ENCODE measurements at places on chromosomes 2 and 18.

GRCh38 chr2:240556553-240557100 lies 1.2 kb downstream of the ANKMY1 start:
- peak; percentile 75 for DNase-seq

DNA sequence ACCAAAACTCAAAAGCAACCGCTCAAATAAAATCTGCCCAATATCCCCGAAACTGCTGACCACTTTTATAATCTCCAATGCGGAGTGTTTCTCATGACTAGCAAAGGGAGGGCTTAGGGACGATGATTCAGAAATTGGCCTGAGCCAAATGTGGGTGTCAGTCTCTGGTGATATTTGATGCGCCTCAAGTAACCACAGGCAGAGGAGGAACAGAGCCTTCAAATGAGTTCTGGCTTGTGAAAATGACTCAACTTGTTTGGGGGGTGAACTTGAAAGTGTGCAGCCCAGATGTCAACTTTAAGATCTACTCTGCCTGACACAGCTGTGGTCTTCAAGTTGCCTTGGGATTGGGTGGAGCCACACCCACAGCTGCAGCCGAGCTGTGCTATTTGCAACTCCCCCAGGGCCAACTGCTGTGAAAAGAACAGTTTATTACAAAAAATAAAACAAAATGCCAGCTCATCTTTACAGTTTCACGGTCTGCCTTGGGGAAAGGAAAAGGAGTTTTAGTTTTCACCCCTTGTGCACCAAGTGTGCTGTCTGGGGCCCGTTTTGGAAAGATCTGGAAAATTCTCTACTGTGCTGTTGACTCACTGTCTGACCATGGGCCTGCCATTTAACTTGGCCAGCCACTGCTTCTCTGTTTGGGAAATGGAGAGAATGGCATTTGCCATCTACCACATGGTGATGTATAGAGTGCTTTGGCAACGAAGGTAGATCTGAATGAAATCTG lies 222.1 kb downstream of the MTX2 start:
- DNase-seq: peak; percentile 90

GRCh38 chr2:232621186-232621585 lies 12.2 kb upstream of the EFHD1 start:
- no peak for DNase-seq

DNA sequence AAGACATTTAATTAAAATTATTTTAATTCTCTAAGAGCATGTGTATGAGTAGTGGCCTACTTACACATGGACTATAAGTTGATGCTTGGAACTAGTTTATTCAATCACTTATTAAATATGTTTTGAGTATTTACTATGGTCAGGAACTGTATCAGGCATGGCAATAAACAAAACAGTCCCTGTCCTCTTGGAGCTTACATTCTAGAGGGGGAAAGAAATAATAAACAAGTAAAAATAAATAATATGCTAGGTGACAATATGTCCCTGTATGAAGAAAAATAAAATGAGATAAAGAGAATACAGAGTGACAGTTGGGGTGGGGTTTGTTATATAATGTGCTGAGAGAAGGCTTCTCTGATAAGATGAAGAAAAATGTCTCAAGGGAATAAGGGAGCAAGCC lies 74.5 kb downstream of the MYO3B start:
- no peak for DNase-seq

GRCh38 chr2:237447496-237447895 lies 33.5 kb upstream of the COL6A3 start:
- no peak for DNase-seq

GRCh38 chr2:241762321-241762932 lies 14.2 kb upstream of the GAL3ST2 start:
- no peak for DNase-seq

GRCh38 chr2:121388371-121388770 lies 103.4 kb upstream of the TFCP2L1 start:
- DNase-seq: no peak

GRCh38 chr2:96701636-96702035 lies 38.2 kb downstream of the LMAN2L start:
- no peak for DNase-seq

GRCh38 chr2:48781366-48781765 lies 25.8 kb upstream of the LHCGR start:
- DNase-seq: no peak

GRCh38 chr2:165777522-165778186 lies 16.4 kb downstream of the GALNT3 start:
- DNase-seq: no peak

DNA sequence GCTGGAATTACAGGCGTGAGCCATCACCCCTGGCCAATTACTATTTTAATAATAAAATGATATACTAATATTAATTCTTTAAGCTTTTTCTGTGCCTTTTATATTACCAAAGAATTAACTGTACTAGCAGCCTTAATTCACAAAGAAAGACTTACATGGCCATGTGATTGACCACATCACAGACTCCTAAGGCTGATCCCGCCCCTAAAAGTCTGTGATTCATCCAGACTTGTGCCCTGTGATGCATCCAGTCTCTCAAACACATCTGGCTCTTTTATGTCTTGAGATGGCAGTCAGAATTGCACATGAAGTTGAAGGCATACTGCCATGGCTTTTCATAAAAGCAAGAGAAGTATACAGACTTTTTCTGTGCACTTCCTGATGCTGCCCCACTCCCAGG lies 91.7 kb downstream of the DTNA start:
- DNase-seq: peak; percentile 22

GRCh38 chr18:35376393-35376741 lies 770 bp downstream of the ZNF396 start:
- DNase-seq: no peak

DNA sequence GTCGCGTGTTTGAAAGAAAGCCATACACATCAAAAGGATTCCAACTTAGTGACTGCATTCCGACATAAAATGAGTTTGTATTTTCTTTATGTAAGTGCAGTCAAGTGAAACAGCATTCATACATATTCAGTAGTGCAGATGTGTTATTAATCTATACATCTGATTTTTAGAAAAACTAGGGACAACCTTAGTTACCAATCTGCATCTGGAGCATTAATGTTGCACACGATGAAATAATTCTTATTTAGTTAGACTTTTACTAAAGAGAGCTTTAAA lies 1.9 kb downstream of the GORASP2 start:
- no peak for DNase-seq

GRCh38 chr2:150487537-150488429 lies at the start of gene RND3:
TSS of gene RND3 (minus strand) at chr2:150487667. CDS start at chr2:150487417, 250 bp downstream.
- peak; percentile 92 for DNase-seq

GRCh38 chr2:30684026-30684425 lies 123.2 kb downstream of the CAPN13 start:
- no peak for DNase-seq
